ENCODE measurements at places on chromosomes 16 and 17. TPM values are rescaled to one million over a fixed set of nuclear protein-coding genes. Genes with fewer than 3 reads are reported as not detected.

HIGD1B gene
- total RNA-seq: not detected

- peak; percentile 58 for DNase-seq
Measured at GRCh38 chr17:1001640-1002411, 4.9 kb downstream of the TIMM22 start.

GRCh38 chr16:13036600-13036999 lies 135.2 kb downstream of the SHISA9 start:
- peak; percentile 49 for DNase-seq

- no peak for DNase-seq
Measured at GRCh38 chr17:69103557-69104233, 38.0 kb downstream of the ABCA6 start.

KRTAP9-4 gene
- not detected for total RNA-seq

GRCh38 chr17:48909783-48910182 lies 1.6 kb downstream of the UBE2Z start:
- DNase-seq: no peak

ZACN gene
- 0.02 TPM for total RNA-seq

- peak; percentile 60 for DNase-seq
Measured at GRCh38 chr16:57898961-57899360, 72.0 kb downstream of the CNGB1 start.

DNA sequence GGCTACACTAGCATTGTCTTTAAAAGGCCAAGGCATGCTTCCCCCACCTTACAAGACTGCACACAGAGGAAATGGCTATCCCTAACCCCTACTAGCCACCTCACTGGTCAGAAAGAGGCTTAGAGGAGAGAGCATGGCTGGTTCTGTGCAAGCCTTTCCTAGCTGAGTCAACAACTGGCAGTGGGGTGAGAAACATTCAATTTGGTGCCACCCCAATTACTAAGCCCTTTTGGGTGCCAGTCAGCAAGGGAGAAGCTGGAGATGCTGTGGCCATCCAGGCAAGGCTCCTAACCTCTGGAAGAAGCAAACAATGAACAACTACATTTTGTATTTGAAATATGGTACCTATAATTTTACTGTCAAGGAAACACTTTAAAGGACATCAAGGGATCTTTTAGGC lies 4.7 kb upstream of the KAT7 start:
- DNase-seq: no peak

TBX21 gene
- not detected for total RNA-seq

DNA sequence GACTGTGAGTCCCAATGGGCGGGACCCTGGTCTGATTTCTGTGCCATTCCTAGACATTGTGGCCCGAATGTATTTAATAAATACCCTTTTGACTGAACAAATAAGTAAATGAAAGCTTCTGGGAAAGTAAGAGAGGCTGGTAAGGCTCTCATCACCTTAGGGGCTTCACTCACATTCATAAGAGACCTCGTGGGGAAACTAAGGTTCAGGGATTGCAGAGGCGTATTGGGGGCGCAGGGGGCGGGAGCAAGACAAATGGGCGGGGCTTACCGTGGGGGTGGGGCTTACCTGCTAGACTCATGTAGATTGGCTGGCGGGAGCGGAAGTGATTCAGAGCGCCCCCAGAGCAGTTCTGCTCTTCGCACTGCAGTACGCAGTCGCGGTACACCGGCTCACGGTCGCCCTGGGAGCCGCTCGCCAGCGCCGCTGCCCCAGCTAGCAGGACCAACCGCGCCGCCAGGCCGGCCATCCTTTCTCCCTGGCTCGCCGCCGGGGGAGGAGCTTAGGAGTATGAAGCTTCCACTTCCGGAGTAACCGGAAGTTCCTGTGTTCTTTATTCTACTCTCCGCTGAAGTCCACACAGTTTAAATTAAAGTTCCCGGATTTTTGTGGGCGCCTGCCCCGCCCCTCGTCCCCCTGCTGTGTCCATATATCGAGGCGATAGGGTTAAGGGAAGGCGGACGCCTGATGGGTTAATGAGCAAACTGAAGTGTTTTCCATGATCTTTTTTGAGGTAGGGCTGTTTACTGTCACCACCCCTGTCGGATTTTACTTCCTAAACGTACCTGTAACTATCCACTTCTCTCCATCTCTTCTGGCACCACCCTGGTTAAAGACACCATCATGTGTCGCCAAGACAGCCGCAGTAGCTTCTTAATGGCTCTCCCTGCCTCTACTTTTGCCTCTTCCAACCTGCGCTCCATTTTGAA lies at the start of gene PGAP3:
Gene PGAP3, minus strand, starts transcription at position 512 of the 929 bp plus-strand sequence. Its CDS starts 43 bp downstream, at position 469.
- peak; percentile 89 for DNase-seq

GRCh38 chr17:18191967-18192366 lies 8.3 kb downstream of the ALKBH5 start:
- DNase-seq: no peak

TMEM238L gene
- not detected for total RNA-seq

GRCh38 chr17:15436473-15437302 lies 30.7 kb downstream of the CDRT4 start:
- DNase-seq: peak; percentile 29

CMTM2 gene
- not detected for total RNA-seq

CNTROB gene
- 29.9 TPM for total RNA-seq

- no peak for DNase-seq
Measured at GRCh38 chr17:45791935-45792334, 7.8 kb downstream of the CRHR1 start.

- DNase-seq: peak; percentile 87
Measured at GRCh38 chr17:77235370-77235941, 94.7 kb downstream of the SEC14L1 start.

- DNase-seq: peak; percentile 94
Measured at GRCh38 chr17:6443692-6444570, at the start of gene PIMREG. Gene PIMREG (plus strand): TSS chr17:6444455. CDS start chr17:6445111, 656 bp downstream.

- no peak for DNase-seq
Measured at GRCh38 chr17:79621151-79621943, 10.5 kb upstream of the RBFOX3 start.

HEATR9 gene
- not detected for total RNA-seq

Measured in M059J (cell line).